Kidney epithelial cell (primary cell): ENCODE measurements at places on chromosomes 11 and 22.

GRCh38 chr22:22881116-22882000, 6.3 kb upstream of the IGLL5 start:
- DNase-seq: no peak

GRCh38 chr11:19647816-19648215, 64.8 kb upstream of the NAV2 start:
- DNase-seq: no peak

DNA sequence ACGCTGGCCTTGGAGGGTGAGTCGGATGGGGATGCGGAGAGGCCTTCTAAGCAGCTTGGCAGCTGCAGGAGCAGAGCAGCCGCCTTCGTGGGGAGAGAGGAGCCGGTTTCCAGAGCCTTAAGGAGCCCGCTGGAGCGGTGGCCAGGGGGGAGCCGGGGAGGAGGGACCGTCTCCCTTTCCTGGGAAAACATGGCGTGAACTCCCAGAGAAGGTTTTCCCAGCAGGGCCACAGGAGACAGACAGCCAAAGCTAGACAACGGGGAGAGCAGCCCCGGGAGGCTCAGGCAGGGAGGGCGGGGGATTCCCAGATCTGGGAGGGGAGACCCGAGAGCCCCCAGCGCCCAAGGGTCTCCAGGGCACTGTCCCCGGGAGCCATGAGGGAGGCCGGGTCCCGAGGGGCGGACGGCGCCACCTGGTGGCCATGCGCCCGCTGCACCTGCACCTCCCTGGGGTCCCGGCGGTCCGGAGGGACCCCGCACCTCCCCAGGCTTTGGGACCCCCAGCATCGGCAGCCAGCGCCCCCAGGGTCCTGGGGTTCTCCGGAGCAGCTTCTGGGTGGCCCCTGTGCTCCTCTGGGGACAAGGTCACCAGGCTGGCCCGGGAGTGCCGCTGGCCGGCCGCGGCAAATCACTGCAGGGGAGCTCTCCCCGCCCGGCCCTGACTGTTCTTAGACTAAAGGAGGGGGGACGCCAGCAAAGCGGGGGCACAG, 2.4 kb upstream of the SYT8 start:
- DNase-seq: no peak

DNA sequence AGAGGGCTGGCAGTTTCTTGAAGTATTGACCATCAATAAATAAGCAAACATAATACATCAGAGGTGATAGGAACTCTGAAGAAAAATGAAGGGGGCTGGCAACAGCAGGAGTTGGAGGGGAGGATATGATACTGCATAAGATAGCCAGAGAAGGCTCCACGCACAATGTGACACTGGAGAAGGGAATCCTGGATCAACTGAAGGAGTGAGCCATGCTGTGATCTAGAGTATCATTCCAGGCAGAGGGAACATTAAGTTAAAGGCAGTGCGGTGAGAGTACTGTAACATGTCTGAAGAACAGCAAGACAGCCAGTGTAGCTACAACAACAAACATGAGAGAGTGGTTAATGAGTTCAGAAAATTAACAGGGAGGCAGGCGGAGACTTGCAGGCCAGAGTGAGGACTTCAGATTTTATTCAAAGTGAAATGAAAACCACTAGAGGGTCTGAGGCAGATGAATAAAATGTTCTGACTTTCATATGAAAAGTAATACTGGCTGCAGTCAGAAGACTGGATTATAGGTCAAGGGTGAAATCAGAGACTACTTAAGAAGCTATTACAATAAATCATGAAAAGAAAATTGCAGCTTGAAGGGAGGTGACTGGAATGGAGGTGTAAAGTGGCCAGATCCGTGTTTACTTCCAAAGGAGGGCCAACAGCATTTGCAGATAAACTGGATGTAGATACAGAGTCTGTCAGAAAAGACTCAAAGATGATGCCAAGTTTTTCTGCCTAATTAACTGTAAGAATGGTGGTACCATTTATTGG, 49.4 kb downstream of the RRAS2 start:
- no peak for DNase-seq

GRCh38 chr11:84420271-84420670, 1134.1 kb upstream of the CCDC90B start:
- no peak for DNase-seq

DNA sequence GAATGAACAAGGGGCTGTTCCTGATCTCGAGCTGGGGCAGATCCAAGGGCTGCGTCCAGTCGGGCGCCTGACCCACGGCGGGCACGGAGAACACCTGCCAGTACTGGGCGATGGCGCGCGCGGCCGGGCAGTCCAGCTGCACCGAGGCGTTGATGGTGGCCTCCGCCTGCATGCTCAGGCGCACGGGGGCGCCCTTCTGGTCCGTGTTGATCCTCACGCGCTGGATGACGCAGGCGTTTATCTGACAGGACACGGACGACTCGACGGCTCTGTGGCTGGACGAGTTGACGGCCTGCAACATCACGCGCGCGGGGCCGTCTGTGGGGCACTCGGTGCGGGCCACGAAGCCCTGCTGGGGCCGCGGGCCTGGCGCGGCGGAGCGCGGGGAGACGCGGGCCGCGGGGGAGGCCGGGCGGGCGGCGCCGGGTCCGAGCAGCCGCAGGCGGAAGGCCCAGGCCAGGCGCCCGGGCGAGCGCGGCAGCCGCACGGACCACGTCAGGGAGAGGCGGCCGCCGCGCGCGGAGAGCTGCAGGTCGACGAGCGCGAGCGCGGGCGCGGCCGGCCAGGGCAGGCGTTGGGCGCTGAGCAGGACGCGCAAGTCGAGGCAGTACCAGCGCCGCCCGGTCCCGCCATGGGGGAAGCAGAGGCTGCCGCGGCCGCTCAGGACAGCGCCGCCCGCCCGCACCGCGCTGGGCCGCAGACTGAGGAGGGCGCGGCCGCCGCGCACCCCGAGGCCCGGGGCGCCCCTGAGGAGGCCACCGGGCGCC, 511 bp downstream of the PKDREJ start:
- DNase-seq: no peak

- DNase-seq: no peak
Observed at GRCh38 chr11:3138178-3139085, 26.7 kb downstream of the OSBPL5 start.

- DNase-seq: no peak
Observed at GRCh38 chr22:28674121-28674563, 5.5 kb downstream of the TTC28 start.

GRCh38 chr22:41780746-41781505, 19.6 kb upstream of the CCDC134 start:
- no peak for DNase-seq

DNA sequence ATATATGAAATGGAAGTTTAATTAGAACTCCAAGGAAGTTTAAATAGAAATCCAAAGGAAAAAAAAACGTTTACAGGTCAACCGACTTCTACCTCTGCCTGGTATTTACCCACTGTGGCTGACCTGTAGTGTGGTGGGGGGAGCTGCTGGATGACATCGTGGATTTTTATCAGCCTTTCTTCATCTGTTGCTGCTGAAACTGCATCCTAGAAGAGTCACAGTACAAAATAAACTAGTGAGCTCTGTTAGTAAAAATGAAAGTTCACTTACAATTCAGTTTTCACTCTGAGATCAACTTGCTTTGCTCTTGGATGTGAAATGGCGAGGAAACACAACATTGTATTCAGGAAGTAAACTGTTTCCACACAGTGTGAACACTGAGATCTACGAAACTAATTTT, 43.2 kb upstream of the TP53AIP1 start:
- DNase-seq: no peak

- peak; percentile 84 for DNase-seq
Observed at GRCh38 chr22:27386186-27386585, 415.4 kb downstream of the MN1 start.

- no peak for DNase-seq
Observed at GRCh38 chr22:42632096-42632495, 8.3 kb downstream of the ATP5MGL start.

DNA sequence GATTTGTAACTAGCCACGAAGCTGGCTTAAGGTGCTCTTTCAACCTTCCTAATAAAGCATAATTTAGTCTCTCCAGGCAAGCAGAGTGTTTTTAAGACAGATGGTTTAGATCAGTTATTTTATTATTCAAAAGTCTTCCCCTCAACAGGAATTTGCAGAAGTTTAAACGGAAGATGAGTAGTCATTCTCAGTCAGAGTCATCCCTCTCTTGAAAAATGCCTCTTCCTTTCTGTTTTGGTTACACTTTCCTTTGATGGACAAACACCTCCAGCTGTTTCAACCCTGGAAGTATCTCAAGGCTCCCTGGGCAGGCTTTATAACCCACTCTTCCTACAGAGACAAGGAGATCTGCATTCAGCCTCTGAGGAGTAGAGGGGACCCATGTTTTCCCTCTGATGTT, 60.3 kb upstream of the POU2AF2 start:
- no peak for DNase-seq

GRCh38 chr11:20022363-20023081, 137.8 kb downstream of the DBX1 start:
- DNase-seq: no peak

DNA sequence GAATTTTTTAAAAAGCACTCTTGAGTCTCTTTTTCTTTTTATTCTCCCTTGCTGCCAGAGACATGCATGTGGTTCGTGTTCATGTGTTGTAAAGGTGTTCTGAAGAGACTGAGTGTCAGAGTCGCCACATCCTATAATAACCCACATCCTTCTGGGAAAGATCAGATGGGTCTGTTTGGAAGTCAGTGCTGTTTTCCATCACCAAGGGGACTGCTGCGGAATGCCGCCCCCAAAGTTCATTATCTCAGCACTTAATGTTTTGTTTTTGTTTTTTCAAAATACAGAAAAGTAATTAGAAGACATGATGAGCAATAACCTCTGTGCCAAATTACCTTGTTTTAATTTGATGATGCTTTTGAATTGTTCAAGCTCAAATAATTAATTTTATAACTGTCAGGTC, 56.9 kb upstream of the EIF3M start:
- no peak for DNase-seq

DNA sequence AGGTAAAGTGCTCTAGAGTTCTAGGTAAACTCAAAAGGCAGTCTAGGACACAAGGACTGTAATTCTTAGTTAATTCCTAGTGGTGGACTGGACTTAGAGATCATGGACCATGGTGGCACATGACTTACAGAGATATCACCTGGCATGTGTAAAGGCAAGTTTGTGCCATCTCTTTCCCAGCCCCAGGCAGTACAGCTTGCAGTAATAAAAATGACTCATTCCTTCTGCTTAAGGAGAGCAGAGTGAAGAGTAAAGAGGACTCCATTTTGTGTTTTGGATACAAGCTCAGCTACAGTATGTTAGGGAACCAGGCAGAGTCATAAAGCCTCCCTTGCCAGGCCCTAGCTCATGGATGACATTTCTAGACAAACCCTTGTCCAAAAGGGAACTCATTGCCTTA, 629.9 kb downstream of the JRKL start:
- no peak for DNase-seq

DNA sequence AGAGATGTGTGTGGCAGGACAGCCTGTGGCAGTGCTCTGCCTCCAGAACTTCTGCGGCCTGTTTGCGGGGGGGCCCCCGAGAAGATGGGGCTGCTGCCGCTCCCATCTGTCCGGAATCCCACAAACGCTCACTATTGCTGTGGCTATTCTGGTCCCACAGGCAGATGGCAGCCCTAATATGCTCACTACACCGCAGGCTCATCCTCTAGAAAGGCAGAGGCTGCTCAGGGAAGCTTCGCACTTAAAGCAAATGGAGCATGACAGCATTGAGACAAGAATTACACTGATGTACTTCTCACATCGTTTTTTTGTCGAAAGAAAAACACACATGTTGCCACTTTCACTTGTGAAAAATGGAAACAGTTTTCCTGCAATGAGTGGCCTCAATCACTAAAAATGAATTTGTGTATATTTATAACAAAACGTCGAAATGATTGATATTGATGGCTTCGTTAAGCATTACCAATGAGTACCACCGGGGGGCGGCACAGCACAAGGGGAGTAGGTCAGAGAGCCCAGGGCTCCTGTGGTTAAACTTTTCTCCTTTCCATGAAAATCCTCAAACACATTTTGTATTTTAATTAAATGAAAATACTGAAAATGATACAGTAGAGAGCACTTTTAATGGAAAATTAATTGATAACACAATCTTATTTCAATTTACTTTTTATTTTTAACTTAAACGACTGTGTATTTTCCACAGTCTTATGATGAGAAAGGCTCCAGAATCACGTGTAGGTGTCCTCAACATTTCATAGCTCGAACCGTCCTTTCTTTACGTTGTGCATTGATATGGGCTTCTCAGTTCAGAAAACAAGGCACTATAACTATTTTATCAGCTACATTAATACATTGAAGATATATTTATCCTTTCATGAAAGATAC, 69.1 kb downstream of the CTTN start:
- DNase-seq: no peak

GRCh38 chr22:42885446-42885845, 28.4 kb upstream of the ARFGAP3 start:
- no peak for DNase-seq

GRCh38 chr11:119092880-119093842, 8.5 kb downstream of the HMBS start:
- no peak for DNase-seq

DNA sequence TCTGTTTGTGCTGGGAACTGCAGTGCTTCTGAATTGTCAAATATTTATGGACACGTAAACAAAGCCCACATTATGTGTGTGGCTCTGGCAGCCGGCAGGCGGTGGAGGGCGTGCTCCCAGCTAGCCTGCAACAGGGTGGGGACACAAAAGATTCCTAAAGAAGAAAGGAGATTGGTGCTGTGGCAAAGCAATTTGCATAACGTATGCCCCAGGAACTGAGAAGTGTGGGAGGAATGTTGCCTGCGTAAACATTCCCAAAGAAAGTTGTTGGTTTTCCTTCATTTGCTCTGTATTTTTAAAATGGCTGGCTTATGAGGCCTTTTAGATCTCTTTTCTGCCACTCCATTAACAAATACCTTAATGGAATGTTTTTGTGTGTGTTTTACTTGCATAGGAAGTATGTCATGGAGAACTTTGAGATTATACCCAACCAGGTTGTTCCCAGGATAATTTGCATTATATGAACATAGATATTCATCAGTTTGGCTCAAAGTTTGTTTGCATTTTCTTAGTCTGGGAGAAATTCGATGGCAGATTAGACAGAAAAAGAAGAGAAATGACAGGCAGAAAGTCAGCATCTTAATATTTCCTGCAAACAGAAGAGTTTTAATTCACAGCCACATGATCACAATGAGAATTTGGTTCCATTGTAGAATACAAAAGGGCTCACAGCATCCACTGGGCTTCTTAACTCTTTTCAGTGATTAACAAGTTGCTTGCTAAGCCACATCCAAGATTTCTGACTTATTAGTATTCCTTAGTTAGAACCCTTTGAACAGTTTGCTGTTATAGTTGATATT, 41.8 kb upstream of the DLAT start:
- no peak for DNase-seq

DNA sequence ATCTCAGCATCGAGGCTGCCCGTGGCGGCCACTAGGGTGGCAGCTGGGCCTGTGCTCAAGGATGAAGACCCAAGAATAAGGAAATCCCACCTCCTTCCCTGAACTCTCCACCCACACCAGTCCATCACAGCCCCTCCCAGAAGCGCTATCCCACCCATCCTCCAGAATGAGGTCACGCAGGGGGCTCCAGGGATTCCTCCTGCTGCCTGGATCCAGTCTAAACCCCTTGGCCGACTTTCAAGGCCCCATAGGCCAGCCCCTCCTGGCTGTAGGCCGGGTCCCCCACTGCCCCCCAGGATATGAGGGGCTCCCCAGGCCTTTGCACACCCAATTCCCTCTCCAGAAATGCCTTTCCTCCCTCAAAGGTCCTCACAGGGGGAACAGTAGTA, 19.0 kb upstream of the SCGB1A1 start:
- no peak for DNase-seq
